ENCODE measurements at places on chromosomes 7 and 10.

DNA sequence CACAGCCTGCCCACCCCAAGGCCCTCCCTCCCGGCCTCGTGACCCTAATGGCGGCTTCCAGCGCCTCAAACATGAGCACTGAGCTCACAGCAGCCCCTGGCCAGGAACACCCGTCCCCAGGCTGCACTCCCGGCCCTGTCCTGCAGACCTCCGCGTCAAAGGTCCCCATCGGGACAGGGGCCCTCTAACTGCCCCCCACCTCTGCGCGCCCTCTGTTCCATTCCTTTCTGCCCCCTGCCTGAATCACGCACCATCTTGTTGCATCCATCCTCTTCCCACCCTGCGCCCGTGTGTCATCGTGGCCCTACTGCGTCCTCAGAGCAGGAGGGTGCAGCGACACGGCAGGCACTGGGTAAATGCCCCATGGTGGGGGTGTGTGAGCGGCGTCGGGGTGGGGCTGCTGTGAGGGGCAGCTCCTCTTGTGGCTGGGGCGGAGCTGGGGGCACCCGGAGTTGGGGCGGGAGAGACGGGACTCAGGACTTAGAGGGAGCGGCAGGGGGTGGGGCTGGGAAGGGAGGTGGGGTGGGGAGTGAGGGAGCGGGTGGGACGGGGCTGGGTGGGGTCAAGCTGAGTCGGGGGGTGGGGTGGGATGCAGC, 13.4 kb downstream of the SLC29A4 start:
- DNase-seq: peak; percentile 59

DNA sequence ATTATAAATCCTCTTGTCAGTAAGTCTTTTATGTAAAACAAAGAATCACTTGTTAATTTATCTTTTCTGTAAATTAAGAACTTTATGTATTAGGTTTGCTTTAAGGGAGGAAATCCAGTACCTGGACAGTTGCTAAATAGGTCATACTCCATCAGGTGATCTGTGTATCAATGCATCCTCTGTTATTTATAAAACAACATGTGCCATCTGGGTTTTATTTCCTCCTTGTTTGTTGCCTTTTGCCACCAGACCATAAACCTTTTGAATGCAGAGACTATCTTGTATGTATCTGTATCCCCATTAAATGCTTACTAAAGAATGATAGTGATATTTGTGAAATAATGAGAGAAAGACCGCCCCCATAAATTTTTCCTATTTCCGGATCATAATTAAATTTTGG, 70.0 kb downstream of the SLC35B4 start:
- no peak for DNase-seq

DNA sequence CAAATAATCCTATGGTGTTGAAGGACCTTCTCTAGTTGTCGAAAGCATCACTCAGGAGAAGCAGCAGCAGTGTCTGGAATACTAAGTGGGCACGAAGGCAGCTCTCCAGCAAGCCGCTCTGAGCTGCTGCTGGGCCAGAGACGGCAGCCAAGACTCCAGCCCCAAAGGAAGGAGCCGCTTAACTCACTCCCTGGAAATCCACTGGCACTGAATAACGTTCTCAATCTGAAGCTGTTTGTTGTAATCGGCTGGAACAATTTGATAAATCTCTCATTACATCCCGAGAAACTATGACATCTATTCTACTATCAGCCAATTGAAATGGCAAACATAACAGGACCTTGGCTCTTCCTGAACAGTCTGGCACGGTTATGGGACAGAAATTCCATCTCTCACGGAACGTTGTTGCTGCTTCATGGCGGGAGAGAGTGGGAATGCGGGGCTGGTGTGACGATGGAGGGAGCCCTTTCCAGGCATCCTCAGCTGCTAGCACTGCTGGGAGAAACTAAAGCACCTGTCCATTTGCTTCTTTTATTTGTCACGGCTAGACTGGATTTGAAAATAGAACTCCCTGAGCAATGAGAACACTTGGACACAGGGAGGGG, 331.5 kb upstream of the RNF32 start:
- DNase-seq: no peak

DNA sequence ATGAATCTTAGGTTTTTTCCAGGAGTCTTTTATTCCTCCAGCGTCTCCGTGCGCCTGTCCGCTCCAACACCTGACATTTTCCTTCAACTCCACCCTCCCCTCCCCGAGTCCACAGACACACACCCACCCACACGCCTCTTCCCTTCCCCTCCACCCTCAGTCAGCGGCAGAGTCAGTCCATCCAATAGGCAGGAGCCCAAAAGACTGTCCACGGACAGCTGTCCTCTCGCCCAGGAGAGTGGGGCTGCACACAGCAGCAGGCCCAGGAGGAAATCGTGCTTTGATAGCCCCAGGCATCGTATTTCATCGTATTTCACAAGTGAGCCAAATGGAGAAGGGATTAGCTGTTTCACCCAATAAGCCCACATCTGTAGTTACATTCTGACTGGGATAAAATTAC, 285.1 kb downstream of the ZEB1 start:
- no peak for DNase-seq

- DNase-seq: no peak
Observed at GRCh38 chr10:11150231-11150731, 132.6 kb downstream of the CELF2 start.

GRCh38 chr10:77409697-77410471, 227.7 kb downstream of the KCNMA1 start:
- no peak for DNase-seq

- no peak for DNase-seq
Observed at GRCh38 chr10:34866848-34867247, 51.8 kb upstream of the PARD3 start.

DNA sequence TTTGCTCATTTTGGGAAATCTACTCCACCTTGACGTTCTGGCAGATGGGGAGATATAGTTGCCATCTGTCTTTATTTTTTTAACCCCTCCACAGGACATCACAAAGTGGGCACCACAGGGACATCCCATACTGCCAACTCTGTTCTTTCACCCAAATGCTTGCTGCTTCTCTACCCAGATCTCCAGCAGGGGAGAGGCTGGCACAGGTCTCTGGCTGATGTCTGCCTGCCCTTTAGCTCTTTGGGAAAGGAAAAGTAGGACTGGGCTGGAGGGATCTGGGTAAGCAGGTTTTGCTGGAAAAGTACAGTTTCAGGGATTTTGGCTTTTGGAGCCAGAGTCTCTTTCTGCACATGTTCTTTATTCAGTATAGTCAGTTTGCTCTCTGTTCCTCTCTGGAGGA, 156.7 kb downstream of the ANLN start:
- no peak for DNase-seq

DNA sequence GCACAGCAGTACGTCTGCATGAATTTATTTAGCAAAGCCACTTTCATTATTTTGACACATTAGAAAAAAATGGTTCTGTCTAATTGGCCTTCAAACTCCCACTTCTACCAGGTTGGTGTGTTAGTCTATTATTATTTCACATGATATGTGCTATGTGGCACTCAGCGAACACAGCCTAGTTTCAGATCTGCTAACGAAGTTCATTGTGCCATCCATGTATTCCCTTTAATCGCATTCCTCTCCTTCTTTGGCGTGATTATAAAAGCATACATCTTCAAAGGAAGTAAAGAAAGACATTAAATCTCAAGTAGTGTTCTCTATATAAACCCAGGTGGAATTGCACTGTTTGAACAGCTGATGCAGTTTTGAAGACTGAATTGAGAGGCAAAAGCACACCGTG, 96.4 kb upstream of the CACNA2D1 start:
- no peak for DNase-seq

DNA sequence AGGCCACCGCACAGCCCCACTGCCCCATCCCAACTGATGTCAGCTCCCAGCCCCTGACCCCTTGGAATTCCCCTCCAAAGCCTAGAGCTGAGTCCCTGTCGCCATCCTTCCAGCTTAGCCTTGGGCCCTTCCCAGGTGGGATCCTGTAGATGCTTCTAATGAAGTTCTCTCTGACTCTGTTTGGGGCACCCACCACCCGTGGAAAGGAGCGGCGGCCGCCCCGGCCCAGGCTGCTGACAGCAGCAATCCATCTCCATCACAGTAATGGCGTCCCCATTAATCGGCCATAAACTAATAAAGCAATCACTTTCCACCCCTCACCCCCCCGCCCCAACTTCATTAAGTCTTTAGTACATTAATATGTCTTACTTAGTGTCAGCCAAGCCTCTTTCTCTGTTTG, 25.6 kb downstream of the KAZALD1 start:
- DNase-seq: no peak
